Fibroblast of mammary gland (primary cell): ENCODE measurements at places on chromosomes 12 and 14.

DNA sequence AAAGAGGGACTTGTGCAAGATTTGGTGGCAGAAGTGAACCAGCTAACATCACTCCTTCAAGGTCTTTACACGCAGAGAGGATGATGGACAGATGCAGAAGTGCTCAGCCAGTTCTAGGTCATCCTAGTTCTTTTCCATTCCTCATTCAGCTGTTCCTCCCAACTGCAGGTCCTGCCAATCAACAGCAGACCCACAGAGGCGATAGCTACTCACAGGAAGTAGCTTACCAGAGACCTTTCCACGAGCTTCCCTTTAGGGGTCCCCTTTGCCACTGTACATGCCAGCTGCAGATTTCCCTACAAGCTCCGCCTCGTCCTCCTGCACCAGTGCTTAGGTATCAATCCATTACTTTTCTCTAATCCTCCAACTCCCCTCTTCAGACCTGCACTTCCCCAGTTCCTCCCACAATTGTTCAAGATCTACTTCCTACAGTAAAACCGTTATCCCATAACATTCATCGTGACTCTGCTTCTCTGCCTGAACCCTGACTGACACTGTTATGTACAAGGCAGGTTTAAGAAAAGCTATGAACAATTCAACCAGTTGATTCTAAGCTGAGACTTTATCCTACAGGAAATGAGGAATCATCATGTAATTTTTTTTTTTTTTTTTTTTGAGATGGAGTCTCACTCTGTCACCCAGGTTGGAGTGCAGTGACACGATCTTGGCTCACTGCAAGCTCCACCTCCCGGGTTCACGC, 22.5 kb downstream of the RECQL start:
- DNase-seq: no peak

DNA sequence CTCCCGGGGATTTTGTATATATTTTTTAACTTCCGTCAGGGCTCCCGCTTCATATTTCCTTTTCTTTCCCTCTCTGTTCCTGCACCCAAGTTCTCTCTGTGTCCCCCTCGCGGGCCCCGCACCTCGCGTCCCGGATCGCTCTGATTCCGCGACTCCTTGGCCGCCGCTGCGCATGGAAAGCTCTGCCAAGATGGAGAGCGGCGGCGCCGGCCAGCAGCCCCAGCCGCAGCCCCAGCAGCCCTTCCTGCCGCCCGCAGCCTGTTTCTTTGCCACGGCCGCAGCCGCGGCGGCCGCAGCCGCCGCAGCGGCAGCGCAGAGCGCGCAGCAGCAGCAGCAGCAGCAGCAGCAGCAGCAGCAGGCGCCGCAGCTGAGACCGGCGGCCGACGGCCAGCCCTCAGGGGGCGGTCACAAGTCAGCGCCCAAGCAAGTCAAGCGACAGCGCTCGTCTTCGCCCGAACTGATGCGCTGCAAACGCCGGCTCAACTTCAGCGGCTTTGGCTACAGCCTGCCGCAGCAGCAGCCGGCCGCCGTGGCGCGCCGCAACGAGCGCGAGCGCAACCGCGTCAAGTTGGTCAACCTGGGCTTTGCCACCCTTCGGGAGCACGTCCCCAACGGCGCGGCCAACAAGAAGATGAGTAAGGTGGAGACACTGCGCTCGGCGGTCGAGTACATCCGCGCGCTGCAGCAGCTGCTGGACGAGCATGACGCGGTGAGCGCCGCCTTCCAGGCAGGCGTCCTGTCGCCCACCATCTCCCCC, 777 bp downstream of the ASCL1 start:
- peak; percentile 22 for DNase-seq

- DNase-seq: peak; percentile 94
Observed at GRCh38 chr14:52023518-52023917, 34.2 kb downstream of the RTRAF start.

DNA sequence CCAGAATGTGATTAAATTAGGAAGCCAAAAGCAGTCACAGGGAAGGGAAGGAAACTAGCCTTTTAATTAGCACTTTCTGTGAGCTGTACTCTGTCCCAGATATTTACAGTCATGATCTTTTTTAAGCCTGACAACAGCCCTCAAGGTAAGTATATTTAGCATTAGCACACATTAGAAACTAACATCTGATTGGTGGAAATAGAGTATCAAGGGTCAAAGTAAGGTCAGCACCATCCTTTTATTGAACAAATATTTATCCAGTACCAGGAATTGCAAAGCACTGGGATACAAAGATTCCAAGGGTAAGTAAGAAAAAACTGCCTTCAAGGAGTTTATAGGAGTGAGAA, 28.2 kb downstream of the RPGRIP1 start:
- no peak for DNase-seq
